ENCODE measurements at places on chromosomes 4 and X.

- no peak for DNase-seq
These were observed 235.4 kb downstream of the RAB28 start for GRCh38 chr4:13248621-13249298.

DNA sequence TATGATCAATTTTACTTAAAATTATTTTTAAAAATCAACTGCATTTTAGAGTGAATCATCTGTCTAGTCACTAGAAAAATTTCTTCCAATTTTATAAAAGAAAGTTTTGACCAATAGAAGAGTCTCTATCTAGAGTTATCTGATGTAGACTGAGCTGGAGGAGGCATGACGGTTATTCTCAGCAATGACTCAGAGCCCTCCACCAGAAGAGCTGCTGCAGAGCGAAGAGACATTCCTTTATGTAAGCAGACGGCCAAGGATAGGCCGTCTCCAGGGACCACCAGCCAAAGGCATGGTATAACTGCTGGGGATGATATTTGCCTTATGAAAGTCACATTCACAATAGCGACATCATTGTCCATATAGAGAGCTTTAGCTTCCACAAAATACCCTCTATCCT, 23.0 kb downstream of the LDB2 start:
- DNase-seq: no peak

DNA sequence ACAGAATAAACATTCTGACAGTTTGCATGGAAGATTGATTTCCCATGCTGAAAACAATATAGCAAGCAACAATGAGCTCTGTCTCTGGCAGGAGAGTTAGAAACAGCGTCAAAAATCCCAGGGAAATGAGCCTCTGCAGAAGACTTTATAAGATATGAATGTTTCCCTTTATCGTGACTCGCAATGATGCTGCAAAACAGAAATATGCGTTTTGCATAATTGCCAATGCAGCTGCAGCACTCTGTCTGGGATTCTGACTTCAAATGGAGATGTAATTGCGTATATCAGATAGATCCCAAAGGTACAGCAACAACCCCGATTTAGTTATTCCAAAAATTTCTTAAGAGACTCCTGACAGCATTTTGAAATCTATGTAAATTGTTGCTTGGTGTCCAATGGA, 702.4 kb upstream of the EPHA5 start:
- DNase-seq: no peak

- DNase-seq: peak; percentile 39
These were observed 395.2 kb downstream of the MID1IP1 start for GRCh38 chrX:39196192-39197102.

- DNase-seq: no peak
These were observed 46.7 kb downstream of the IRF2 start for GRCh38 chr4:184427687-184428086.

DNA sequence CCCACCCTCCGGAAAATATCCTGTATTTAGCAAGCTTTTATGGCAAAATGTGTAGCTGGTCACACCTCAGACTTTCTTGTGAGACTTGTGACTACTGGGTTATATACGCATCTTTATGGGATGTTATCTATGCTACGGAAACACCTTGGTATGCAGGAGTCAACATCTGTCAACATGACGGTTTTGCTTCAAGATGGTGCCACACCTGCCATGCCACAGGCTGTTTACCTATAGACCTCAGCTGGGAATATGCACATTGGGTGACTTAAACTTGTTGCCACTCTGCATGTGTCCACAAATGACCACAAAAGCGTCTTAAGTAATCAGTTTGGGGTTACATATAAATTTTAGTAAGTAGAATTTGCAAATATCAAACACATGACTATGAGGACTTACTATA, 192.3 kb upstream of the ATP6AP2 start:
- DNase-seq: no peak

GRCh38 chr4:41408859-41409593, 128.9 kb upstream of the LIMCH1 start:
- DNase-seq: no peak

- no peak for DNase-seq
These were observed 548.8 kb upstream of the FAM241A start for GRCh38 chr4:111596491-111596890.

GRCh38 chr4:104826171-104826570, 320.5 kb upstream of the TET2 start:
- no peak for DNase-seq

- no peak for DNase-seq
These were observed 9.8 kb upstream of the NOCT start for GRCh38 chr4:139005774-139006173.

DNA sequence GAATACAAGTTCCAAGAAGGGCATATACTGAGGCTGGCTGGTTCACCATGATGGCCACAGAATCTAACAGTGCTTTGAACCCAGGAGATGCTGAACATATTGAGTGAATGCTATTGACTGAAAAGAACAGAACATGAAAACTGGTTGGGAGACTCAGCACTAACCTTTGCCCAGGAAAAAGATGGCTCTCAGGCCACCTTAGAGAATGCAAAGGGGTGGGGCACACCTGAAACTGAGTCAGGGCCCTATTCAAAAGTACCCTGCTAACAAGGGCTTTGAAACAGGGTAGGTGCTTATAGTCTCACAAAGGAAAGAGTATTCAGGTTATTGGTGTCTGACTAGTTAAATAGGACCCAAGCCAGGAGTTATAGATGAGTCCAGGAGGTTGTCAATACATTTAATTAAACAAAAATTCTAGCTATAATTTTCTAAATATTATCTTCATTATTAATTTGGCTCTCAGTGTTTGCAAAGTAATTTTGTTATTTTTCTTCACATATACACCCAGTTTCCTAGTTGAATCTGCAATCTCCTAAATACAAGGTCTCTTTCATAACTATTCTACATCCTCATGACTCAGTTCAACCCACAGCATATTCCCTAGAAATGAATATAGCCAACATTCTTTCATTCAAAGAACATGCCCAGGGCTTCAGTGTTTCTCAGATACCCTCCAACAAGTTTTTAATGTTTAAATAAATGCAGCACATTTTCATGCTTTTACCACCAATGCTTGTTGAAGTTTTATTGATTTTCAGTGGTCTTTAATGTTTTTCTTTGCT, 144.2 kb upstream of the RAPGEF2 start:
- no peak for DNase-seq

- no peak for DNase-seq
These were observed 86.1 kb downstream of the ADRA2C start for GRCh38 chr4:3852309-3852708.

- no peak for DNase-seq
These were observed 639.7 kb upstream of the AGA start for GRCh38 chr4:178081896-178082295.

DNA sequence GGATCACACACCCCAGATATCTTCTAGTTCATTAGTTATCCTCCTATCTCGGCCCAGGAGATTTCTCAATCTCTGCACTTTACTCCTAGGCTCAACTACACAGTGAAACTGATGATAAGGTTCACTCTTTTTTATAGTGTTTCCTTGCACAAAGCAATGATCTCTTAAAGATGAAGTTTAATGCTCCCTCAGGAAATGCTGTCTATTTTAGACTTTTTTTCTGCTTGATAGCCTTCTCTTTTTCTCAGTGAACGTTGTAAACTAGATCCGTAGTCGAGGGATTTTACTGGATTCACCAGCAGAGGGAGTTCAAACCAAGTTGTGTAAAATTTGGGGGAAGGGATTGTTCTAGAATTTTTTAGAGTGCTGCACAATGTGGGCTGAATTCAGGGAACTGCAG, 269.6 kb downstream of the GBA3 start:
- no peak for DNase-seq

DNA sequence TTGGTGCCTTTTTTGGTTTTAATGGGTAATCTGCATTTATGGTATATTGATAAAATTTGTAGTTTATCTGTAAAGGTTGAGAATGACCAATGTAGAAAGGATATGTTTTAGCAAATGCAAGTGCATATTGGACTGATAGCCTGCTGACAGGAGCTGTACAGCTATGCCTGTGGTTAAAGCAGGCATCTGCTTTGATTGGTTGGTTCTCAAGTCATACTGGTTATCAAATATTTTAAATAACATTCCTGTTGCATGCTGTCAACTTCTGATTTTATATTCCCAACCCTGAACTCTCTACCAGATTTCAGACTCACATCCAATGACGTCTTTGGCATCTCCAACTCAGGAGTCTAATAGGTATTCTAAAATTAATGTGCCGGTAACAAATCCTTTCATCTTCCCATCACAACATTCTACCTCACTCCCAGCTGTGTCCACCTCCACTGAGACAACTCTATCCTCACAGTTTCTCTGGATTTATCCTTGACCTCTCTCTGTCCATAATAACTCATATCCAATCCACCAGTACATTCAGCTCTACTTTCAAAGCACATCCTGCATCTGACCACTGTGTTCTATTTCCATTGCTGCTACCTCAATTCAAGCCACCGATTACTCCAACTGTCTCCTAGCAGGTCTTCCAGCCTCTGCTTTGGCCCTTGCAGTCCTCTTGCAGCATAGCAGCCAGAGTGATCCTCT, 125.7 kb downstream of the CAMK2D start:
- DNase-seq: no peak

- DNase-seq: no peak
These were observed 122.9 kb upstream of the FMR1 start for GRCh38 chrX:147788641-147789350.

- no peak for DNase-seq
These were observed 73.5 kb downstream of the PRSS12 start for GRCh38 chr4:118279328-118279727.

DNA sequence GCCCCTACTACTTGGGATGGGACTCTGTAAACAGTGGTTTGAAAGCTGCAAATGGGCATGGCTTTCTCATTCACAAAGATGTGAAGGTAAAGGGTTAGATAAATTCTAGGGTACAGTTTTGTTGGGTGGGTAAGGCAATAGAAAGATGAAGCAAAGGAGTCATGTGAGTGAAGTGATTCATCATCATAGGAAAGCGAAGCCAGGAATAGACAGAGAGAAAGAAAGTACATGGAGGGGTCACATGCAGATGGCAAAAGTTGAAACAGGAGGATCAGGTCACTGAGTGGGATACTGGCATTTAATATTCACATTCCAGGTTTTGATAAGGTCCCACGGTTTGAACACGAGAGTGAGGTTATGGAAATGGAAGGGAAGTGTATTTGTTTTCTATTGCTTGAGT, 8.2 kb upstream of the ABCG2 start:
- DNase-seq: no peak

GRCh38 chr4:30767147-30767845, 47.1 kb downstream of the PCDH7 start:
- no peak for DNase-seq

DNA sequence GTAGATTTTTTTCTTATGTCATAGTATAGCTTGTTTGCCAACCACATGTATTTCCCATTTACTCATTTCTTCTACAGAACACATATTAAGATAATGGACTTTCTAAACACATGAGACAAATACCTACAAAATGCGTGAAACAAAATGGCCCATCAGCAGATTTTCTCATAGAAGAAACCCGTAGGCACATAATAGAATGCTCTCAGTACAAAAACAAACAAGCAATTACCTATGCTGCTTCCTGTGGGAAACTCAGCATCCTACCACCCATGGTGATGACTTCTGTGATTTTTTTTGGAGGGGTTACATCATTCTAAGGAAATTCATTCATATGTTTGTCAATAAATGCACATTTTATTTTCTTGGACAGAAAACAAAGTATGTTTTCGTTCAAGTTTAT, 343.6 kb downstream of the SPRY1 start:
- DNase-seq: peak; percentile 2

DNA sequence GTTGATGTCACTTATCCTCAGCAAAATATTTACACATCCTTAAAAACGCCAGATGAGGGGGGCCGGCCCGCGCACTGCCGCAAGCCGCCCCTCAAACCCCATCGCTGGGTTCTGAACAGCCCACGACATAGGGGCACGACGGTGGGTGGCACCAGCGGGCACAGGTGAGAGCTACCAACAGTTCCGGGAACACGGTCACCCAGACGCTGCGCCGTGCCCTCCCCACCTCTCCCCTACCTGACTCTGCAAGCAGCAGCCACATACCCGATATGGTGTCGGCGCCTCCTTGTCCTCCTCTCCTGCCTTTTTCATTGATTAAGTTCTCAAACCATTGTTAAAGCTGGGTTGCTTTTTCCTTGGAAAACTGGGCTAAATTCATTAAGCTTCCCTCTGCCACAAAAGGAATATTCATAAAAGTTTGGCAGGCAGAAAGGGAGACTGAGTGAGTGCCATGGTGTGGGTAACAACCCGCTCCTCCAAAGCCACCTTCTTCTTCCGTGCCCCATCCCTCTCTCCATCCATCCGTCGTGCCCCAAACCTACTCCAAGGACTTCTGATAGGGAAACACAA, 1.4 kb downstream of the RAI2 start:
- peak; percentile 29 for DNase-seq

DNA sequence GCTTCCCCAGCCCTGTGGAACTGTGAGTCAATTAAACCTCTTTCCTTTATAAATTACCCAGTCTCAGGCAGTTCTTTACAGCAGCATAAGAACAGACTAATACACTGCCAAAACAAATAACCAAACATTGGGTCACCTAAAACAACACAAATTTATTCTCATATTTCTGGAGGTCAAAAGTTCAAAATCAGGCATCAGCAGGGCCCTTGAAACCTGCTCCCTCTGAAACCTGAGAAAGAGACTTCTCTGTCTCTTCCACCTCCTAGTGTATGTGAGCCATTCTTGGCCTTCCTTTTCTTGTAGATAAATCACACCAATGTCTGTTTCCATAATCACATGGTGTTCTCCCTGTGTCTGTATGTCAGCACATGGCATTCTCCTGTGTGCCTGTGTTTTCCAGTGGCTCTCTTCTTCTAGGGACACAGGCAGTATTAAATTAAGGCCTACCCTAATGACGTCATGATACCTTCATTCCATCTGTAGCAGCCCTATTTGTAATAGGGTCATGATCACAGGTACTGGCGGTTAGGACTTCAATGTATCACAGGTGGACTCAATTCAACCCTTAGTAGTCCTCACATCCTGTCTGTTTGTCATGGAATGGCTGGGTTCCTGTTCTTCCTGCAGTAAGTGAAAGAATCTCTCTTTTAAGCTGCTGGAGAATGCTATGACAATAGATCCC, 147.3 kb upstream of the CLNK start:
- DNase-seq: peak; percentile 20

GRCh38 chr4:108544481-108544880, 75.9 kb upstream of the RPL34 start:
- no peak for DNase-seq

- DNase-seq: no peak
These were observed 40.9 kb downstream of the COX18 start for GRCh38 chr4:73028621-73029020.

DNA sequence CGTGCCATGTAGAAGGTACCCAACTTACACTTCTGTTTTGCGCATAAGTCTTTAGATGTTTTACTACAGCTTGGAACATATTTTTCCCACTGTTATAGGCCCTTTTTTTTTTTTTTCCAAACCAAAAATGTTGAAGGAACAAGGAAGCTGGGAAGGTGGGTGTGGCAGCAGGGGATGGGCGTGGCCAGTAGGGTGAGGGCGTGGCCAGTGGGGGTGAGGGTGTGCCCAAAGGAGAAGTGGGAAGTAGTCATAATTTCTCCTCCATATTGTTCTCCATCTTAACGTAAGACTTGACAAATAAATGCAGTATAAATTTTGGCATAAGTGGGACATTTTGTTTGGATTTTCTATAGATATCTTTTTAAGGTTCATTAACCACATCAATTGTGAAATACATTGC, 30.4 kb downstream of the CLDN22 start:
- no peak for DNase-seq

All from NCI-H146 (cell line).